NCI-H2171 (cell line): ENCODE measurements at places on chromosomes 11 and 22.
A peak's percentile ranks its signal among the peaks of the same experiment; 100 is the strongest.

DNA sequence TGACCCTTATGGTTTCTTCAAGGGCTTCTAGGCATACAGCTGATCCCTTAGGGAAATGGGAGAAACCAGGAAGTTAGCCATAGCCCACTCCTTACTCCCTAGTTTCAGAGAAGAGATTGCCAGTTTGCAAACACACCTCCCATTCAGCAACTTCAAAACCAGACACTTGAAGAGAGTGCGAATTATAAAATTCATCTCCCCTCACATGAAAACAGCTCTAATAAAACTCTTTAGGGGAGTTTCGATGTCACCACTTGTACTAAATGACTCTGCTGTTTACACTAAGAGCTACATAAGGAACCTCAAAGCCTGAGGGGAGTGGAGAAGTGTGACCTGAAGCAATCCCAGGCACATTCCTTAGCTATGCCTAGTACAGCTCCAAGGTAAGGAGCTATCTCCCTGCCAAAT is 8.3 kb downstream of the LGR4 start:
- DNase-seq, result no peak

DNA sequence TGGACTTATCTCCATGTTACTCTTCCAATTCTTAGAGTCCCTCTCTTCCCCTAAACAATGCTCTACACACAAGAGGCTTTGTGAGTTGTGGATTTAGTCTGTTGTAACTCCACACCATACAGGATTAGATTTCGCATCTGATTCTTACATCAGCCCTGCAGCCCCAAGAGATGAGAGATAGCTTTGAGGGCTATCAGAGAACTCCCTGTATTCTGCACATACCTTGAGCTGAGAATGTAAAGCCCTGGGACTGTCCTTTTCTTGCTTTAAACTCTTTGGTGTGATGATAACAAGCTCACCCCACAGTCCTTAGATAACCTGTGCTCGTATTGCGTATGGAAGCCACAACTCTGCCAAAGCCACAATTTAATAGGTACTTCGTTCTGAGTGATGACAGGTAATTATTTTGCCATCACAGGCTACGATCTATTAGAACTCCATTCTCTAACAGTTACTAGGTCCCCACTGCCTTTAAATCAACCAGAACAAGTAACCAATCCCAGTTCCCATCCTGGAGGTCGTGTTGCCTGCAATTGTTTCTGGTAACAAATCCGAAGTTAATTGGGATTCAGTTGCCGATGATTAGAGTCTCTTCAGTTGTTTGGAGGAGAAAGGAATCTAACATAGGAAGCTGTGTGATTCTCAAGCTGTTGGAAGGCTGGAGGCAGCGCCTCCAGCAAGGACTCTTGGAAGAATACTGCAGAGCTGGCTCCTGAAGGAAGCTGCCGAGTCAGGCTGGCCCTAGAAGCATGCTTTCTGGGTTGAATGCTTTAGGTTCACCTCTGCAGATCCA is 1.3 kb upstream of the PARVG start:
- DNase-seq, result no peak

GRCh38 chr11:62172294-62172693 is 17.7 kb upstream of the SCGB1D1 start:
- DNase-seq, result no peak

- DNase-seq, result no peak
These were observed 15.8 kb upstream of the CARS1 start for GRCh38 chr11:3073029-3073435.

- DNase-seq, result no peak
These were observed 7.6 kb downstream of the SLC39A13 start for GRCh38 chr11:47415949-47416472.

DNA sequence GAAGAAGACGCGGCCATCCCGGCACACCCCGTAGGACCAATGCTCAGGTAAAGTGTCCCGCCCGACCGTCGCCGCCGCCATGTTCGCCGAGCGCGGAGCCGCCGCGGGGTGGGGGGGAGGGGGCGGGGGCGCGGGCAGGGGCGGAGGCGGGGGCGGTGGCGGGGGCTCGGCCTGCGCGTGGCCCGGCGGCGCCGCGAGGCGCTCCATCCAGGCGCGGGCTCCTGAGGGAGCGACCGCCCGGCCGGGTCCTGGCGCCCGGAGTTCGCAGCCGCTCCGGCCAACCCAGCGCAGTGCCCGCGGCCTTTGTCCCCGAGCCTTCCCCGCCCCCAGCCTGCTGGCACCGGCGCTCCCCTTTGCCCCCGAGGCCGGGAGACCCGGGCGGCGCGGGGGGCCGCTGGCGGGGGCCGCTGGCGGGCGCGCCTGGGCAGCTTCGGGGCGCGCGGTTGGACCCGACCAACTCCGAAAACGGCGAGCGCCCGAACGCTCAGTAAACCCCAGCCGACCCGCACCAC is at the start of gene PLEKHA7:
Gene PLEKHA7 (minus strand): TSS at position 94 of the 512 bp plus-strand sequence. CDS start 13 bp downstream, at position 81.
- no peak for DNase-seq

DNA sequence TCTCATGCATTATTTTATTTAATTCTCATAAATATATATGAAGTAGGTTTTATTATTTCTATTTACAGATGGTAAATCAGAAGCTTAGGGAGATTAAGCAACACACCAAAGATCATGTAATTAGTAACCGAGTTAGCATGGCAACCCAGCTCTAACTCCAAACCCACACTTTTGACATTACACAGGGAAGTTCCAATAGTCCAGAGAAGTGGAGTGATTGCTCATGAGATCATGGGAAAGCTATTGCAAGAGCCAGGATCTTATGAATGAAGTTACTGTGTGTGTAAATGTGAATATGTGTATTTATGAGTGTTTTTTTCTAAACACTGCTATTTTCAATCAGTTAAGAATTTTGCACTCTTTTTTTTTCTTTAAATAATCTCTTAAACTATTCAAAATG is 225.8 kb upstream of the KIRREL3 start:
- no peak for DNase-seq

DNA sequence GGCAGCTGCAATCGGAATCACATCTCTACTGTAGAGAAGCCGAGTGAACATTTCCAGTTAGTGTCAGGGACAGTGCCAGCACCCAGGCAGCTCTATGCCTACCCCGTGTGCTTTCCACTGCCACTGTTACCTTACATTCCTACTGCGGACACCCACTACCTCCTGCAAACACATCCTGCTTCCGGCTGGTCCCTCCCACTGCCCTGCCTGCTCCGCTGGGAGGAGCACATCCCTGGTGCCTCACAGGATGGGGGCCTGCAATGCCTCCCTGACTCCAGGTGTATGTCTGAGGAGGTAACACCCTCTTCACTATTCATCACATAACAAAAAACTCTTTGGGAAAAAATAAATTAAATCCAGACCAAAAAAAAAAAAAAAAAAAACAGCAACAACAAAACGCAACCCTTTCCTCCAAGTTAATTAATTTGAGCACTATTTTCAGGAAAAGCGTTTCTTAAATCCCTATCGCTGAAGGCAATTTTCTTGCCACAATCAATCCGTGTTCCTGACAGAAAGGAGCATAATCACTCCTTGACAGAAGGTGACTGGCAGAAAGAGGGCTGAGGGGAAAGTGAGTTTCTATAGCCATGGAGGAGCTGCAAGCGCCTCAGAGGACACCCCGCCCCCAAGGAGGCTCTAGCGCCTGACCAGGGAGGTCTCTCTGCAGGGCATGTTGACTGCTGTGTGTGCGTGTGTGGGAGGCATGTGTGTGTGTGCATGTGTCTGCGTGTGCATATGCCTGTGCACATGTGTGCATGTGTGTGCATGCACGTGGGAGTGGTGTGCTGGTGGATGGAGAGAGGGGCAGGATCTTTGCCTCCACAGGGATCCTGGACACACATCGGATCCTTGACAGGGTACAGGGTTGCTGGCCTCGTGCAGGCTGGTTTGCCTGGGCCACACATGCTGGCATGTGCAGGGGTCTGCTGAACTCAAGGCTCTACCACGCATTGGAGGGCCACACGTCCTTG is 134.8 kb upstream of the NTM start:
- DNase-seq, result no peak

DNA sequence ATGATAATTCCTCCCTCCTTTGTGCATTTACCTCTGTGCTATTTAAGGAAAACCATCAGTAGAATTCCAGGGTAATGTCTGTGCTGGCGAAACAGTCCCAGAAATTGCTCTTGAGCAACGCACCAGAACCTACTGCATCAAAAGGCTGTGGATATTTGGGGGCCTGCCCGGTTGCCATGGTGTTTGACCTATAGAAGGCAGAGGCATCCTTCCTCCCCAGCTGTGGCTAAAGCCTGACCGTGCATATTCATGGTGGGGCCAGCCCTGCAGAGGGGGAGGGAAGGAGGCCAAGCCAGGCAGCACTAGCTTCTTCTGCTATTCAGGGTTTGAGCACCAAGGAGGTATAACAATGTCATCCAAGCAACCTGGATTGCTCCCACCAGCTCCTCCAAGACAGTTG is 215.0 kb upstream of the E2F8 start:
- no peak for DNase-seq

- DNase-seq, result peak; percentile 88
These were observed 134.3 kb downstream of the ELP4 start for GRCh38 chr11:31643857-31644256.

DNA sequence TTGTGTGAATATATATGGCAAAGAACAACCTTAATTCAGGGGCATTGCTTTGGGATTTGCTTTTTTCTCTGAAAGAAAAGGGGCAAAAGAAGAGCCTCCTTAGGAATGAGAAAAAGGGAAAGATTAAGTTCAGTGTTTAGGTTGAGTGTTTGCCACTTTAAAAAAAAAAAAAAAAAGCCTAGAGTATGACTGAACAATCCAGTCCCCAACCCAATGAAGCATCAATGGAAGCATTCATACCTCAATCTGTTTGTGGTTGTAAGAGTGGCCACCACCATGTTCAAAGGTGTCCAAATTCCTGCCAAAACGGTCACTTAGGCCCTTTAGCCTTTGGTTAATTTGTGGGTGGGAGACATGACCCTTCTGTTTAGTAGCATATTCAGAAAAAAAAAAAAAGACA is 260.6 kb downstream of the SOX6 start:
- DNase-seq, result no peak

DNA sequence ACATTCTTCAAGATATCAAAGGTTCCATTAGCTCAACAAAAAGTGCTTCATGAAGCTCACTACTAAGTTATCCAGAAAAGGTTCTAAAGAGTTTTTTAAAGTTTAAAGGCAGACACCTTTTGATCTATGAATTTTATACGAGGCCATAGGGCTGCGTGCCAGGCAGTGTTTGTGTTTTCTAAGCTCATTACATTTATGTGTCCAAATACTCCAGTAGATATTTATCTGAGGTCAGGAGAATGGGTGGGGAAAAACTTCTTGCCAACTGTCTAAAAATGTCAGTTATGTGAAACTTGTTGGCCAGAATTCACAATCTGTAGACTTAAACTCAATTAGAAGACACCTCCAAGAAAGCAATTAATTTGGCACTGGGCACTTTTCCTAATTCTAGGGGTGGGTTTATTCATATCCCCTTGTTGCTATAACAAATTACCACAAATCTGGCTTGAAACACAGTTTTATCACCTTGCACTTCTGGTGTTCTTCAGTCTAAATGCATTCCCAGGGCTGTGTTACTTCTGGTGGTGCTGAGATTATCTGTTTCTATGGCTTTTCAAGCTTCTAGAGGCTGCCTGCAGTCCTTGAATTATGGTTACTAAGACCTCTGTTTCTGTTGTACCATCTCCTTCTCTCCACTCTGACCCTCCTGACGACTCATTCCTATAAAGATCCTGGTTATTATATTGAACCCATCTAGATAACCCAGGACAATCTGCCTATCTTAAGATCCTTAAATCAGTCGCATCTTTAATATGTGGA is 1030.4 kb upstream of the CNTN5 start:
- no peak for DNase-seq

DNA sequence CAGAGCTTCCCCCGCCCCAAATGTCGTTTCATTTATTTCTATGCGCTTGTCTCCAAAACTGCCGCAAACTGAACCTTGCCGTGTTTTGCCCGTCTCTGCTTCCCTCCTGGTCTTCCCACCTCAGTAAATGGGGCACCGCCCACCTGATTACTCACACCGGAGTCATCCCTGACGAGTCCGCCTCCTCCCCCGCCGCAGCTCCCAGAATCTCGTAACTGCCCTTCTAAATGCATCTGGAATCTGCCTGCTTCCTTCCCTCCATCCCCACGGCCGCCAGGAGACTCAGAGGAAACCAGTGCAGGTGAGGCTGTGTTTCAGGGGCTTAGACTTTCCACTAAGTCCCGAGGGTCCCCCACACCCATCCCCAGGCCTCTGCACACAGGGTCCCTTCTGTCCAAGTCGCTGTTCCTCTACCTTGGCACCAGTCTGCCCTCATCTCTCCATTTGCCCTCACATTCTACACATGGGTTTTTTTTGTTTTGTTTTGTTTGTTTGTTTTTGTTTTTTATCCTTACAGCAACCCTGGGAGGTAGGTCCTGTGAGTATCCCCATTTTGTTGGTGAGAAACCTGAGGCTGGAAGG is 62.6 kb upstream of the PHF21B start:
- DNase-seq, result no peak

- DNase-seq, result no peak
These were observed 45.6 kb downstream of the TRMU start for GRCh38 chr22:46381142-46381541.

DNA sequence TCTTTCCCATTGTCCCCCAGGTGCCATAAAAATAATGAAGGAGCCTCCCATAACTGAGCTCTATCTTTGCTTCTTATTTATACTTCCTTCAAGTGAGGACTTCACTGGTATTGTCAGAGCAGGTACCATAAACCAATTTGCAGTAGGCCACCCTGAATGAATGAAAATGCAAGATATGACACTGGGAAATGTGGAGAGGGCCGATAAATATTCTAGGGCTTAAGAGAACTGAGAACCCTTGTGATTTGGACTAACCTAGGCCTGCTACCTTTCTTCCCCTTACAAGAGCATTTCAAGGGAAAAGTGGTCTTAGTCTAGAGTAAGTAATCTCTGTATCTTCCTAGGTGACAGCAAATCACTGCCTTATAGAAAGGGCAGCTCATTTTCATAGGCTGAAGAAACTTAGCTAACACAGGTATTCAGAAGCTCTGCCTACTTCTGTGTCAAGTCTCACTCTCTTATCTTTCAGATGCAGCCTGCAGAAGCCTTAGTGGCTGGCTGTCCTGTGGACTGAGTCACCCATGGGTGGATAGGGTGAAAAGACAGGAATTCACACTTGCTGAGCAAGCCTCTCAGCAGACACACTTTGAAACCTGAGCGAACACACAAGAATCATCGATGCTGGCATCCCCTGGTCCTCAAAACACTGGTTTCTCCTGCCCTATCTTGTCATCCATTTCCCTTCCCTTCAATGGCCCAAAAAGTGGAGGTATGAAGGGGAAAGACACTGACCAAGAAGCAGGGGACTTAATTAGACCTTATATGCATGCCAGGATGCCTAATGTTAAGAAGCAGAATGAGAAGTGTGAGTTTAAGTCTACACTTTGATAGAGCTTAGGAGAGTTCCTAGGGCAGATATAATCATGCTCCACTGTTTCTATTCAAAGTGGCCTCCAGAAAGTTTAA is 15.2 kb downstream of the NRIP3 start:
- DNase-seq, result no peak

GRCh38 chr11:72040491-72041363 is 39.6 kb downstream of the NUMA1 start:
- peak; percentile 88 for DNase-seq

- no peak for DNase-seq
These were observed 65.6 kb downstream of the IMMP1L start for GRCh38 chr11:31443802-31444201.

GRCh38 chr11:116073854-116074837 is 569.9 kb upstream of the CADM1 start:
- DNase-seq, result no peak
